ENCODE measurements at places on chromosomes 2 and 18.

GRCh38 chr2:6832596-6833299, 33.0 kb downstream of the CMPK2 start:
- no peak for DNase-seq

DNA sequence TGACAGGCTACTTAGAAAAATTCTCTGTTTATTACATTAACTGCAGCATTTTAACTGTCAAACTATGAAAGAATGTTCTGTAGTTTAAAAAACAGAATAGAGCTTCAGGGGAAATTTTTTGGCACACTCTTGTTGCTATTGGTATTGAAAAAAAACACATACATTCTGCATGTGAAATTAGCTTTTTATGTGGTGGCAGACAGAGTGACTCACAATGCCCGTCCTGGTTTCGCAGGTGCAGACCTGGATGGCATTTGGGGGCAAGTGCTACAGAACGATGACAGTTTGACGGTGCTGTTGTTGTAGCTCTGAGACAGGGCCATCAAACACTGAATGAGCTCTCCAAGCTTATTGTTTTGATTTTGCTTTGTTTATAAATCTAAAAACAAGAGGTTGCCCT, 105.0 kb upstream of the MAP3K20 start:
- DNase-seq = no peak

- no peak for DNase-seq
These were observed 39.8 kb upstream of the SPTBN1 start for GRCh38 chr2:54416166-54416813.

DNA sequence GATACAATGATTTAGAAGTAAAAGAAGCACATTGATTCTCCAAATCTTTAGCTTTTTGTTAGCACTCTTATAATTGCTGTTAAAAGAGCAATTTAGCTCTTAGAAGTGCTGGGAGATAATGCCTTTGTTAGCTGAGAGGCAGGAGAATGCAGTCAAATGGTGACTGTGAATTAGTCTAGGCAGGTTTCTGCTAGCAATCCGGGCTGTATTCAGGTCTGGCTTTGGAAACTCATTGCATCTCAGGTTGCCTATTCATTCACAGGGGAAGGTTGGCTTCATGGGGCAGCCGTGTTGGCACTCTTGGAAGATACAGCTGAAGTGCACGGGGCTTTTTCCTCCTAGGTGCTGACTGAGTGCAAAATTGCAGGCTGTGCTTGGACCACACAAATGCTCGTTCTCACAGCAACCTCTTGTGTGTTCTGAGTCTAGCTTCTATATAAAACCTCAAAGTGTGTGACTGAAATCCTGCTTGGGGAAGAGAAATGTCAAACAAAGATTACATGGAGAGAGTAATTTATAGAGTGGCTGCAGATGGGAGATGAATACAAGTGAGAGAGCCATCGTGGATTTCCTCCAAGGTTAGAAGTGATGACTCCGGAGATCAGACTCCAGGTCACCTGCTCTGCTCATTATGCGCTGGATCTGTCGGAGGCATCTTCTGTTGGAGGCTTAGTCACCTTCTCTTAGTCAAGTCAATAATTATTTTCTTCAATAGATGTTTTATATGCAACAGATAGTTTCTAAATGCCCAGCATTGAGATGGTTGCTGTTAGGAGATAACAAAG, 167.8 kb downstream of the PMAIP1 start:
- DNase-seq = no peak

DNA sequence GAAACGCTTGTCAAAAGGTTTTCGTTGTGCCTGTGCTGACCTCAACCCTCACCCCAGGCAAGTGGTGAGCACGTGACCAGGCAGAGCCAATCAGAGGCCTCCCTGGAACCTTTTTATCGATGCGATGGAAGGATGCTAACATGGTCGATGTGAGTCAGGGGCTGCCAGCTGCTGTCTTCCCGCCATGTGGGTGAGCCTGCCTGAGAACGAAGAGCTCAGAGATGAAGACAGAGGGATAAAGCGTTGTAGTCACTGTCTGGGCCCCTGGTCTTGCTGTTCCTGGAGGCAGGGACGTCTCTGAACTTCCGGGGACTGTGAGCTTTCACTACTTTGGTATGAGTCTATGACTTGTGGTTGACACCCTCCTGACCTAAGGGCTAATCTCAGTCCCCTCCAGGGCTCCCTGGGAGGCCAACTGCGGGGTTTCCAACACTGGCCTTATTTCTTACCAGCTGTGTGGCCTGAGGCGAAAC, 18.6 kb downstream of the DNMT3A start:
- peak; percentile 22 for DNase-seq

GRCh38 chr2:215811409-215812345, 201.7 kb downstream of the MREG start:
- no peak for DNase-seq

GRCh38 chr2:177799531-177799930, 273.0 kb downstream of the PDE11A start:
- peak; percentile 40 for DNase-seq

DNA sequence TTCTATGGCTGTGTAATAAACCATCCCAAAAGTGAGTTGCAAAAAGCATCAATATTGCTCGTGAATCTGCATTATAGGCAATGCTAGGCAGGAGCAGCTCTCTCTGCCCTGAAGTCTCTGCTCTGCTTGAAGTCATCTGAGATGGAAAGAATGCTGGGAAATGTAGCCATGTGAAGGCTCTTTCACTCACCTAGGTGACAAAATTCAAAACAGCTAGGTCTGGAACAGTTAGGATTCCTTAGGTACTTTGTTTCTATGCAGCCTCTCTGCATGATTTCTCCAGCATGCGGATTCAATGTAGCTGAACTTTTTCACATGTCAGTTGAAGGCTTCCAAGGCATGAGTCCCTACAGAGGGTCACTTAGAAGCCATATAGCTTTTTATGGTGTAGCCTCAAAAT, 1383.7 kb downstream of the LRP1B start:
- no peak for DNase-seq

GRCh38 chr2:50763776-50764175, 268.2 kb downstream of the NRXN1 start:
- DNase-seq = no peak

DNA sequence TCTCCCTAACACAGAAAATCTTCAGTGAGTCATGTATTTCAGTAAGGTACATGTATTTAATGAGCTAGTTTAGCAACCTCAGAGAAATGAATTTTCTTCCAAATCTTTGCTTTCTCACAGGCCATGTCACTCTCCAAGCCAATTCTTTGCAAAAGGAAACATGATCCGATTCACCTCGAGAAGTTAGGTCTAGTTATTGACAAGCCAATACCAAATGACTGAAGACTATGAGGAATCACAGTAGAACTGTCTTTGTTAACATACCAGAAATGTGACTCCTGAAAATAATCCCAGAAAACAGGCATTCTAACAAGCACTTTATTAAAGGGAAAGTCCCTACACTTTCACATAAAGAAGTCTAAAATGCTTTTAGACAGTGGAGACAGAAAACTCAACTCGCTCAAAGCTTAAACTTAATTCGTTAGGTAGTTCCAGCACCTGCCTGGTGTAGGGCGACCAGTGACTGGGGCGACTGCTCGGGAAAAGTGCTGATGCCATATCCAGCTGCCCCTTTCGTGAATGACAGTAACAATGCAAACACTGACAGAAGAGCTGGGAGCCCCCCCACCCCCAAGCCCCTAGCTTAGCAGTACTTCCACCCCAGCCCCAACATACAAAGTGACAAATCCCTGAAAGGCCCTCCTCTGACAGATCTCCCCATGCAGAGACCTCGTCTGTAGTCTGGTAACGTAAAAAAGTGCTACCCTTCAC, 1.8 kb downstream of the MEMO1 start:
- peak; percentile 17 for DNase-seq

- DNase-seq = no peak
These were observed 12.2 kb downstream of the ASIC4 start for GRCh38 chr2:219526320-219527075.

GRCh38 chr2:48851161-48851560, 95.6 kb upstream of the LHCGR start:
- DNase-seq = no peak

GRCh38 chr18:60189856-60190255, 182.7 kb downstream of the MC4R start:
- DNase-seq = no peak

DNA sequence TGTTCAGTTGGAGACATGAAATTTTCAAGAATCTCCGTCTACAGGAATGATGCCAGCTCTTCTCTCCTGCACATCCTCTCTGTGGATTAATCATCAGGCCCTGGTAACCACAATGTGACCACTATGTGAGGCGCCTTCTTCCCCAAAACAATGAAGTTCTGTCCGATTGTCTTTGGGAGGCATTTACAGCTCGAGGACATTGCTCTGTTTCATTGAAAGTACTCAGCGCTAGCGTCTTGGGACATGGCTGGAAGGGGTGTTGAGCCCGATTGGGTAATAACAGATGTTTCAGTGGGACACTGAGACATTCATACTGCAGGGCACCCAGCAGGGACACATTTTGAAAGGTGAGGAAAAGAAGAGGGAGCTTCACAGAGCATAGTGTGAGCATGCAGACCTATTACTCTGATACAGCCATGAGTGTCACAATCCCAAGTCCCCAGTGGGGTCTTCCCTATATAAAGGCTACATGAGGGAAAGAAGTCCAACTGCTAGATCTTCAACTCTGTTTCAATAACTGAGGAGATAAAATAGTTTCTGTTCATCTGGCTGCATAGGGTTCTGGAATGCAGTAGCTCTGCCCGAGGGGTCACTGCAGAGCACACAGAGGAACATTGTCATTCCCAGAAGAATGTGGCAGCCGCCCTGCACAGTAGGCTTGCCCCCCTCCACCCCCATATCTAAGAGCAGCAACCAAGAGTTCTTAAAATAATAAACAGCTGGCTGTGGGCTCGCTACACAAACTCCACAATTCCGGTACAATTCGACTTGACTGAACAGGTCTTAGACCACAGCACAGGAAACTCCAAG, 237.3 kb downstream of the OSR1 start:
- DNase-seq = peak; percentile 96

Measured in AG10803 (cell line).